ENCODE measurements at places on chromosomes 3 and 15.

GRCh38 chr15:95097361-95097760, 866.0 kb downstream of the MCTP2 start:
- no peak for DNase-seq

DNA sequence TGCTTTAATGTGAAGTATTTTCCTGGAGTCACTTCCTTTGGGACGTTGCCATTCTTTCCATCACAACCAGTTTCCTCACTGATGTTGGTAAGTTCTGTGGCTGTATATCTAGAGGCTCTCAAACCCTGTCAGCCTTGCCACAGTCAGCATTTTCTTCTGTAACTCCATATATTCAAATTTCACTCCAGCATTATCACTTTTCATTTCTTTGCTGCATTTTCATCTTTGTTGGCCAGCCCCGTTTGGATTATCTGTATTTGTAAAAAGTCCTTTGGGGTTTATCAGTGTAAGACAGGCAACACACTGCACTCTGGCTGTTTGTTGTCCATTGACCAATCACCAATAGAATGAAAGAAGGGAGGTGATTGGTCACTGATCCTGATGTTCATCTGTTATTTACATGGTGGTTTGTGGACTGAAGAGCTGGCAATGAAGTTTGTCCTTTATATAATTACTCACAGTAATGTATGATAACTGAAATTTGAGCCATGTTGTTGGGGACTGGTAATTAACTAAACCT, 20.3 kb downstream of the GMPS start:
- DNase-seq: no peak

DNA sequence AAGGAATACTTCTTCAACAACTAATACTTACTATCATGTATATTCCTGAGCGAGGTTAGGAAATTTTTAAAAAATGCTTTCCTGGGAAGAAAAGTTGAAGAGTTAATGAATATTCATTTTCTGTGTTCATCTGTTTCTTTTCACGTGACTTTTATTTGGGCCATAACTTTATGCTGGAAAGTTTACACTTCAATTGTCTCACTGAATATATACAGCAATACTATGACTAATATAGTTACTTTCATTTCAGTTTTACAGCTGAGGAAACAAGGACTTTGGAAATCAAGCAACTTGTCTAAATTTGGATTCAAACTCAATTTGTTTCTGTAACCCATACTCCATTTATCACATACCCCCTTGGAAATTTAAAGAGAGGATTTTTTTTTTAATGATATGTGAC, 894.2 kb downstream of the ROBO1 start:
- DNase-seq: no peak

- no peak for DNase-seq
Observed at GRCh38 chr15:101521591-101521990, 32.1 kb upstream of the PCSK6 start.

DNA sequence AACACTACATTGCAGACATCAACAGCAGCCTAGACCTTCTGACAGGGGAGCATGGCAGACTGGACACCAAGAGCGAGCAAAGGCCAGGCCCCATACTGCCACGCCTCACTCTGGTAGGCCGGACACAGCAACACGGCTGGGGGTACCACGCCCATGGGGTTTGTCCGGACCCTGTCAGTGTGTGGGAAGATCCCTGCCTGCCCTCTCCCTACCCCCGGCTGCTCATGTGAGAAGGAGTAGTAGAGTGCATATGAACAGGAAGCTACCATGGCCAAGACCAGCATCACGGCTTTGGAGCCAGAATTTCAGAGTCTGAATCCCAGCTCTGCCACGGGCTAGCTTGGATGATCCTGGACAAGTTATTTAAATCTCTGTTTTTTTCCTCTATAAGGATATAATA, 27.9 kb downstream of the ALDH1L1 start:
- DNase-seq: no peak

- no peak for DNase-seq
Observed at GRCh38 chr15:22786868-22787698, 639 bp downstream of the NIPA1 start.

- no peak for DNase-seq
Observed at GRCh38 chr3:99700631-99701268, 62.4 kb downstream of the COL8A1 start.

DNA sequence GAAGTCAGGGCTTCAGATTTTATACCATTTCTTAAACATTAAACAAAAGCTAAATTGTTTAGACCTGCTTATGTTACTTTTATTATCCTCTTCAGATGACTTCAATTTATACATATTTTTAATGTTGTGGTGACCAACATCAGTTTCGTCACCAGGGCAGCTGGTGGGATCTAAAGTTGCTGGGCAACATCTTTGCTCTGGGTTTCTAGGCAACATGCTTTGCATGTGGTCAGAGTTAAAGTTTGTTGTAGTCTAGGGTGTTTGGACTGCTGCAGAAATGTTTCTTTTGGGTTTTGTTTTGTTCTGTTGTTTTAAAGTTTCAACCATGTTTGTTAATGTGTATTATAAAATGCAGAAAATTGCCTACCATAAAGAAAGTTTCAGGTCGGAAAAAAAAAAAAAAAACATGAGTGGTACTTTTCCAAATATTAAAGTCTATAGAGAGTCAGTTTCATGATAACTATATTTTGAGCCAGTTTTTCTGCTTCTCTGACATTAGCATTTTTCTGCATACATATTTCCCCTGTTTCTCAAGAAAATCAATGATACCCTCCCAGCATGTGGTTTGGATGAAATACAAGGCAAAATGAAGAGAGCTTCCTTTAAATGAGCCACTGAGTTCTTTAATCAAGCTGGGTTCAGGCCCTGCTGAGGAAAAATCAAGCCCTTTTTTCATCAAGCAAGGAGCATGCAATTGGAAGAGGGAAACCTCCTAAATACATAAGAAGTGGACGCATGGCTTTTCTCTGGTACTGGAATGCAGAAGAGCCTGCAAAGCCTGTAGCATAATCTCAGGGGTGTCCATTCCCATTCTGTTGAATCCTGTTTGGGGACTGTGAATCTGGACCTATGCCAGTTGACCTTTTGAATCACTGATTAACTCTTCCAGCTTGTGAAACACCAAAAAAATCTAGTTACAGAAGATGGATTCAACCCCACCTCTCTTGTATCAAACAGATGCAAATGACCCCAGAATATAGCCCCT, 35.0 kb upstream of the VGLL3 start:
- DNase-seq: no peak

DNA sequence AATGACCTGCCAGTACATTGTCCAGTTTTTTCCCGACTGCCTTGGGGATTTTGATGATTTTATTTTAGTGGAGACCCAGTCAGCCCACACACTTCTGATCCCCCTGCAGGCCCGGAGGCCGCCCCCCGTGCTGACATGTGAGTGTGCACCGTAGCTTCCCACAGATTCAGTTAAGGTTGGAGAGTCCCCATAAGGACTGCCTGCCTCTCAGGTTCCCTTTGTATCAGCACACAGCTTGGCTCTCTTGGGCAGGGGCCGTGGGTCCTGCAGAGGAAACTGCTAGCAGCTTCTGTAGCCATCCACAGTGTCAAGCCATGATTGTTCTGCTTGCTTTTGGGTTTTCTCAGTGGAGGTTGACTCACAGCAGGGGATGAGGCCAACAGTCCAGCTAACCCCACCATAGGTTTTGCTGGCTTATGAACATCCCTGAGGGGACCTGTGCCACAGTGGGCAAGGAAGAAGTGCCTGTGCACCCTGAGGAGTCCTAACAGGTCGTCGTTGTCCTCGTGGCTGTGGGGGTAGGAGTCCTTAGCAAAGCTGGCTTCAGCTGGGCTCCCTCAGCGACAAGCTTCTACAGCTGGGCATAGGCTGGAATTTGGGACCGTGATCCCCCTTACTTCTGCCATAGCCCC, 46.4 kb downstream of the DLEC1 start:
- no peak for DNase-seq

- DNase-seq: no peak
Observed at GRCh38 chr3:39413691-39414420, 7.3 kb downstream of the RPSA start.

DNA sequence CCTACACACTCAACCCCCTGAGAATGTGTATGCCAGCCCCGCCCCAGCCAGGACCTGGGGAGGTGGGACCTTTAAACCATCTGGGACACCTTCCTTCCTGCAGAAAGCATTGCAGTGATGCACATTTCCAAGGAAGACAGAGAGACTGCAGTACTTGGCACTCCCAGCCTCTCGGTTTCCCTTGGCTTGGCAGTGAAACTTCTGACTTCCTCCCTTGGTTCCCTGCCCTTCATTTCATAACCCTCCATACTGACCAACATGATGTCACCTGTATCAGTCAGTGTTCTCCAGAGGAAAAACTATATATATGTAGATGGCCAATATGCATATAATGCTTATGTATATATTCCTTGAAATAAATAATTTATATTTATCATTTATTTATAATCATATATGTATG, 103.2 kb downstream of the SST start:
- no peak for DNase-seq

DNA sequence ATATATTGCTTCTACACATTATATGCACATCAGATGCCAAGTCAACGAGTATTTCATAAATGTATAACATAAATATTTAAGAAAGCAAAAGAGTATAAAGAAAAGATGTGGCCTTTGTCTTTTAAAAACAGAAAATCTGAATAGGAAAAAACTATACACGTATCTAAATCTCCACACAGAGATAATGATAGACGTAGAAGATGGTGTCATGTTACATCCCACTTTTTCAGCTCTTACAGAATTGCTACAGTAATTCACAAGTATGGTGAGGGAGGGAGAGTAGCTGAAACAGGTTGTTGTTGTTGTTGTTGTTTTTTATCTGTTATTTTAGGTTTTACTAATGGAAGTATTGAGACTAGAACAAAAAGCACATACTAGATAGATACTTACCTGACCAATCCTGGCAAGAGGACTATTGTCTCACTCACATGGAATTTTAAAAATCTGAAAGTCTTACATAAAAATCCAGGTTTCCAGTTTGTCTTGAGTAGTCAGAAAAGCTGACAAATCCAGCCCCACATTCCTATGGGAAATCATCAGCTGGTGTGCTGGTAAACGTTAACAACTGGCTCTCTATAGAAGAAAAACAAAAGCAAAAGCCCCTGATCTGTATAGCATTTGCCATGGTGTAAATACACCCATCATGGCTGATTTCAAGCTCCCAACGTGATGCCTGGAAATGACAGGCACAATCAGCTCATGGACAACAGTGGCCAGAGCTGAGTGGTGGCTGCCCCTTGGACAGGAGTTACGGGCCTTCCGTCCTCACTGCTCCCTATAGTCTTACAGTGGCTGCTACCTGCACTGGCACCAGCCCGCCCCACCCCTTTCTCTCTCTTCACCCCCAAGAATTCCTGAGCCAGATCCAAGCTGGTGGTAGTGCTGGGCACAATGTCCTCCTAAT, 47.4 kb upstream of the VGLL4 start:
- DNase-seq: no peak

DNA sequence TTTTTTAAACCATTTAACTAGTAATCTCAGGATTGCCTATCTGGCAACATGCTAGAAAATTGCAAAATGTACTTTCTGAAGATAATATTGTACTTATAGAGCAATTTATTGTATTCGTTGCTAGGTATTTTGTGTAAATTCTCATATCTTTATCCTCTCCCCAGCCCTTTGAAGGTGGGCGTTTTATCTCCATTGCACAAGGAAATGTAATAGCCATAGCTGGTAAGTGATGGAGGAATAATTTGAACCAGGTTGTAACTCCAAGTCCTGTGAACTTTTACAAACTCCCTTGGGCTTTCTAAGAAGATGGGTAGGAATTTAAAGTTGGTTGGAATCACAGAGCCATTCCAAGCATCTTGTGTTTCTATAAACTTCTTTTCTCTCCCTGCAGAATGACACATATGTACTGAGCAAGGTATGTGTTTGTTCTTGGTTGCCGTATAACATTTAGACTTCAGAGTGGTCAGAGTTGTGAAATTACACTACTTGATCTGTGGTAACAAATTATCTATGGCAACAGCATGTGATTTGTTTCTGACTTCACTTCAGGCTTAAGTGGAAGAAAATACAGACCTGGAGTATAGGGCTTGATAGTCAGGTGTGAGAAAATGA, 170.9 kb downstream of the AKAP13 start:
- DNase-seq: no peak

DNA sequence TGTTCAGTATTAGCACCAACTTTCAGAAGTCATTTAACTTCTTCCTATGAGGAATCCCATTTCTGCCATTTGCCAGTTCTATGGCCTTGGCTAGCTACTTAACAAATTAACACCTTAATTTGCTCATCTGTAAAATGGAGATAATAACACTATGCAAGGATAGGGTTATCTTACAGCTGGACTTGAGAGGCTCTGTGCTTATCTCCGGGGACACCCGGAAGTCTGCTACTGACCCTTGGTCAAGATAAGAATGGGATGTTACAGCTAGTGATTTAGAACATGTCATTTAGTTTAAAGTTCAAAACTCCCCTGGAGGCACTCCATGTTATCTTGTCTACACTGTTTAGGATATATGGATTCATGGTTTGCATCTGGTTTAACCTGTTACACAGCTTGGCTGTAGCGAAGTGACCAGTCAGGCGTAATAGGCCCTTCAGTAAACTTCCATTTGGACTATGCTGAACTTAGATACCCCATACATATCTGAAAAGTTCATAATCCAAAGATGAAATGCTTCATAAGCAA, 156.0 kb upstream of the CD96 start:
- no peak for DNase-seq

DNA sequence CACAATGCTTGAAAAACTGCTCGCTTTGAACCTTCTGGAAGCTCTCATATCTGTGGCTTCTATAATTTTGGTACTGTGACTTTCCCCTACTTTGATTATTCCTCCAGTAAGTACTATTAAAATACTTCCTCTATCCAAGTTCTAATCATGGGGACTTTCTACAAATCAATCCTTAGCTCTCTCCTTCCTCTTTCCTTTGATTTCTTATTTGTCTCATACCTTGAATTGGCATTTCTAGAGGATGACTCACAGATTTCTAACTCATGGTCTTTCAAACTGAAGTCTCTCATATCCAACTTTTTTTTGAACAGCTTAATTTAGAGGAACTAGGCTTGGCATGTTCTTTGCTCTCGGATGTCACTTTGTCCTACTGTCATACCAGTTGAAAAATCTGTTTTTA, 241.8 kb downstream of the TBC1D5 start:
- peak; percentile 1 for DNase-seq

DNA sequence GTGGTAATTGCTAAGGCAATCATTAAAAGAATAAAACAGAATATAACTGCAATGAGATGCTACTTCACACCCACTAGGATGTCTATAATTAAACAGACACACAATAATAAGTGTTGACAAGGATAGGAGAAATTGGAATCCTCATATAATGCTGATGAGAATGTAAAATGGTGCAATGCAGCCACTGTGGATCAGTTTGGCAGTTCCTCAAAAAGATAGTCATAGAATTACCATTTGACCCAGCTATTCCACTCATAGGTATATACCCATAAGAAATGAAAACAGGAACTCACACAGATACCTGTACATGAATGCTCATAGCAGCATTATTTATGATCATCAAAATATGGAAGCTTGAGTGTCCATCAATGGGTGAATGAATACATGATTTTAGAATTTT, 9.6 kb upstream of the RNF111 start:
- no peak for DNase-seq

DNA sequence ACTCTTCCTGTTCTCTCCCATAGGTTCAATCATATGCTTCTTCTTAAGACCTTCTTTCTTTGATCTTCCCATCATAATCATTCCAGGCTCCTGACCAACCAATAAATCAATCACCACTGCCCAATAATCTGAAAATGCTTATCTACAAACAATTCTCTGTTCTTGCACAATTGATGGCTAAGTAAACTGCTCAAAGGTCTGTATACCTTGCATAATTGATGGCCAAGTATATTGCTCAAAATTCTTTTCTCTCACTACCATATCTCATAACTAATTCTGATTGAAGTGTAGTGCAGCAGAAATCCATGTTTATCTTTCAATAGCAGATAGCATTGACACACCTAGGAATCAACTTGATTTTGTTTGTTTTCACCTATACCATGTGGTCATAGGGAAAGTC, 83.4 kb upstream of the EPHA6 start:
- DNase-seq: no peak

- peak; percentile 70 for DNase-seq
Observed at GRCh38 chr3:31008994-31009393, 114.5 kb upstream of the GADL1 start.

Measured in keratinocyte (primary cell).